ENCODE measurements at places on chromosomes 12 and 14.

GRCh38 chr14:101449114-101449513 is 112.2 kb upstream of the DIO3 start:
- DNase-seq = no peak

- no peak for DNase-seq
Measured at GRCh38 chr12:32108787-32109186, 2.1 kb downstream of the BICD1 start.

DNA sequence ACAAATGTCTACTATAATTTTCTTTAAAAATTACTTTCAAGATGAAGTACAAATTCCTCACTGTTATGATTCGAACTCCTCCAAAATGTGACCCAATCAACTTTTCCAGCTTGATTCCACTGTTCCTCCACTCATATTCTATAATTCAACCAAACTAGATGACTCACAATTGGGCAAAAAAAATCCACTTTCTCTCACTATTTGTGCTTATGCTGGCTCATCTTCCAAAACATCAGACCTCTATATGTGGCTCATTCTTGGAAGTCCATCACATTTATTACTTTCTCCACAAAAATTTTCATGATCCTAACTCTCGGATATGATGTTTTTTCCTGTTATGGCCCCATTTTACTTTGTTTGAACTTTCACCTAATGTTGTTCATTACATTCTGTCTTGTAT is 26.9 kb upstream of the RXYLT1 start:
- DNase-seq = no peak

DNA sequence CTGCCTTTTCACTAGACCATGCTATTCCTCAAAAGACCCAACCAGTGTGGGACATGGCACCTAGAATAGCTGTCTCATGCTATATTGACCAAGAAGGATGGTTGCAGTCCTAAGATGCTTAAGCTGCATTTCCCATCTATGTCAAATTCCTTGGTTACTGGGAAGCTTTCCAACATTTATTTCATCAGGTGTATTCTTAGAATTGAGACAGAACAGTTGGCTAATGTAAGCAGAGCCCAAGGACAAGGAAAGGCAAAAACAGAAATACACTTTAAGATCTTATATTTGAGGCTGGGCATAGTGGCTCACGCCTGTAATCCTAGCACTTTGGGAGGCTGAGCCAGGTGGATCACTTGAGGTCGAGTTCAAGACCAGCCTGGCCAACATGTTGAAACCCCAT is 24.7 kb downstream of the ARG2 start:
- no peak for DNase-seq

- DNase-seq = no peak
Measured at GRCh38 chr12:66667906-66668305, 11.0 kb downstream of the GRIP1 start.

DNA sequence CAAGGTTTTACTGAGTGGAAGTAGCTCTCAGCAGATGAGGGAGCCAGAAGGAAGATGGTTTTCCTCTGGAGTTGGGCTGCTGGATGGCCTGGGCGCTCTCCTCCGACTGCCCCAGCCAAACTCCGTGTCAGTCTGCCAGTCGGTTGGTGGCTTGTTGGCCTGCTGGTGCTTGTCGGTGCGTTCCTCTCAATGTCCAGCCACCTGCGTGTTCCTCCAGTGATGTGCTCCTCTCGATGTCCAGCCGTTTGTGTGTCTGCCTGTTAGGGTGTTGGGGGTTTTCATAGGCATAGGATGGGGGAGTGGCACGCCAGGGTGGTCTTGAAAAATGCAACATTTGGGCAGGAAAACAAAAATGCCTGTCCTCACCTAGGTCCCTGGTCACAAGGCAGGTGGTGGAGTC is 37.0 kb upstream of the LDHB start:
- no peak for DNase-seq

GRCh38 chr14:62667421-62667914 is 377.8 kb downstream of the KCNH5 start:
- DNase-seq = no peak

DNA sequence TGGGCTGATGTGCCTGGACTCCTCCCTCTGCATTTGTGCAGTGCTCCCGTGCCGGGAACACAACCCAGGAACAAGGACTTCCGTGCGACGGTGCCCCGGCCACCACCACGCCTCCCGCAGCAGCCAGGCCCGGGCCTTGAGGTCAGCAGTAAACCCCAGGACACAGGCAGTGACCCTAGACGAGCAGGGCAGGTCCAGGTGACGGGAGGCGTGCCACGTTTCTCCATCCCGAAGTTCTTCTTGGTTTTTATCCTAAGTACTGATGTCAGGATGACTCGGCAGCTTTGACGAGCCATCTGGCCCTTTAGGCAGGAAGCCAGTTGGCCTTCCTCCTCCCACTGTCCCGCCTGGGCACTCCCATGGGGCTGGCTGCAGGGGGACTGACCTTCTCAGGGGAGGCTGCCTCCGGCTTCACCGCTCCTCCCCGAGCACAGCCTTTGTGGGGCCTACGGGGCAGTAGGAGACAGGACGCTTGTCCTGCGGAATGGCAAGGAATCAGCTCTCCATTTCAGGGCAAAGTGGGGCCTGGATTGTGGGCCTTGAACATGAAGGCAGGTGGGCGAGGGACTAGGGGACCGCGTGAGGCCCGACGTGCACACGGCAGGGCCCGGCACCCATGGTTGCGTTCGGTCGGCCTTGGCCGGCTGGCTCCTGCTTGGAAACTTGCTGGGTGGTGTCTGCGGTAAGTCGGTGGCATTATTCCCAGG is 94.1 kb downstream of the FBXL14 start:
- no peak for DNase-seq

- DNase-seq = peak; percentile 41
Measured at GRCh38 chr14:93962701-93963601, 13.4 kb downstream of the ASB2 start.

DNA sequence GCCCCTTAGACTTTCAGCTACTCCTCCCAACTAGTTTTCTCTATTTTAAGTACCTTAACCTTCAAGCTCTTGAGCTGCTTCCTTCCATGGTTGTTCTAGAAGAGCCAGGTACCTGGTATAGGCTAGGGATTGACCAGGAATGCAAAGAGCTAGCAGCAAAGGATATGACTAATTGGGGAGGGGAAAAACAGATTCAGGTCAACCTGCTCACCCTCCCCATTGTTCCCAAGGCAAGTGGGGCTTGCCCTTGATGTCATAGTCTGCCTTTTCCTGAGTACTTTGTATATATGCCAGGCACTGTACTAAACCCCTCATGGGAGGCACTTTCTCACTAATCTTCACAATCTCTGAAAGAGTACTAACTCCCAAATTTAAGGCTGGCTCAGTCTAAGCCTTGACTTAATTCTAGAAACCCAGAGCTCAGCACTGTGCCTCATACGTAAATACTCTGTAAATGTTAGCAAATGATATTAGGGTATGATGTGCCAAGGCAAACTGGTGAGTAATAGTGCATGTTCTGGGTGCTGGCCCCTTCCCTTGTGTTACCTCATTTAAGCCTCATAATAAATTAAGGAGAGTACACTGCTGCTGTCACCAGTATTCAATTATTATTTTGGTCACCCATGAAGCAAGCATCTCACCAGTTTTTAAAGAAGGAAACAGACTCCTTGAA is 42.2 kb downstream of the SUDS3 start:
- DNase-seq = no peak

- DNase-seq = no peak
Measured at GRCh38 chr14:81177225-81177624, 43.5 kb downstream of the GTF2A1 start.

- no peak for DNase-seq
Measured at GRCh38 chr12:3117144-3117581, 40.0 kb downstream of the TSPAN9 start.

DNA sequence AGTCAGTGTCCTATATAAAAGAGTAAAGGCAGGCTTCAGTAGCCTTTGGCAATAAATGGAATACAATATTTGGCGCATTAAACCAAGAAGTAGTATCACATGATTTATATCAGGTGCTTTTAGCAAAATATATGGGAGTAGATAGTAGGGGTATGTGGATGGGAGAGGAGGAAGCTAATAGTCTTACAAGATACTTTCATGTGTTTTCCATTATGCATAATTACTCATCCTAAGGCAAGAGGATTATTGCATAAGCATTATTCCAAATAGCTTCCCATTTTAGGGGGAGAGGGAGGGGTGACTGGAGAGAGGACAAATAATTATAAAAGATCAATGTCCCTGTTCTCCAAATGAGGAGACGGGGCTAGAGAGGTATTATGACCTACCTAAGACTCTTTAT is 104.3 kb downstream of the DUSP6 start:
- no peak for DNase-seq

DNA sequence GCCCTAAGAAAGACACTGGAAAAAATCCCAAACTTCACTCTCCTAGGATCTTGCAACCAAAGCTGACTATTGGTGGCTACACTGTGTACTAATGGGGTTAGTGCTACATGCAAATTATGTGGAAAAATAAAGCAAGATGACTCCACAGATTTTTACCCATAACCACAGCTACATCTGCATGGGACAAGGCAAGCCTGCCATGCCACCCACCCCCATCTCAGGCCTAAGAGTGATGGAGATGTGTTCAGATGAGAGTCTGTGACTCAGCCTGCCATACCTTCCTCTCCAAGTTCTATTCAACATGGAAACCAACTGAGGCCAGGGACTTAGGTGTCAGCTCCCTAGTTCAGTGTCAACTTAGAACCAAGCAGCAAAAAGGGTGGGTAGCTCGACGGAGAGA is 206.2 kb downstream of the PELI2 start:
- no peak for DNase-seq

DNA sequence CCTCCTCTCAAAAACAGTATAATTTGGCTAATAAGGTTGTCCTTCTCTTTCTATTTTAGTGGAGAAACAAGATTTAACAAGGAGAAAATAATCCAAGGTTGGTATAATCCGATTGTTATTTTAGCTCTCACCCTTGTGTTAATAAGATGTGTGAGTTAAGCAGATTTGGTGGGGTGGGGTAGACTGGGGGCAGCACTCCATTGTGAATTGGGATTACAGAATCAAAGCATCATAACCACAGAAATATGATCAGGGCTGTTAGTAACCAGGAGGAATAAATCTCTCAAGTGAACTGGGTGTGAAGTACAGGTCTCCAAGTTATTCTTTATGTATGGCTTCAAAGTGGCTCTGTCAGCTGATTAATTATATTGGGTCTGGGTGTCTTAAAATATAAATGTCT is 10.2 kb downstream of the TIGAR start:
- no peak for DNase-seq

DNA sequence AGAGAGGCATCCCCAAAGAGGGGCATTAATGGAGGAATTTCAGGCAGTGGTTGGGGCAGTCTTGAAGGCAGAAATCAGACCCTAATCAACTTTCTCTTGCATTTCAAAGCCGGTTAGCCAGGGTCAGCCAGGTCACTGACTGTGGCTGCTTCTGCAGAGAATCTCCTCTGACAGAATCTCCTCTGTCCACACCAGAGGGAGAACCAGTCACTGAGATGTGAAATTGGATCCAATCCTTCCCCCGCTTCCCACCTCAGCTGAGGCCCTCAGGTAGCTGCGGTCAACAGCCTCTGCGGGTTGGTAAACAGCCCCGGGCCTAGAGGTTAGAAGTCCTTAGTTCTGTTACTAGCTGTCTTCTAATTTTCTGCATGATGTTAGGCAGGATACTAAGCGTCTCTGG is 39.8 kb upstream of the NUAK1 start:
- no peak for DNase-seq

- DNase-seq = no peak
Measured at GRCh38 chr12:75447691-75448393, 32.7 kb upstream of the GLIPR1 start.

DNA sequence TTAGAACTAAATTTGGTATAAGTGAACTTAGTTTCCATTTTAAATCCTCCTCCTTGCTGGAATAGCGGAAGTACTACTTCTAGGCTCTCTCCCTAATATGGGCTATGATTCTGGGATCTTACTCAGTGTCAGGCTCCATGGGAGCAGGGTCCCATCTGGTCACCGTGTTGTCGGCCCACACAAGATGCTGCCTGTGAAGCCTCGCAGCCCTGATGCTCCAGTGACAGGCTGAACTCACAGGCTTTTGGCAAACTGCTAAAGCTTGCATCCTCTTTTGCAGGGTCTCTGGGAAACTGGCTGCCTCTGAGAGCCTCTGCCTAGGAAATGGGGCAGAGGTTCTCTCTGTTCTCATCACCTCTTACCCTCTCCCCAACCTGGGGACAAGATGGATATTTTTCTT is 88.4 kb downstream of the RPAP3 start:
- DNase-seq = no peak

- DNase-seq = peak; percentile 35
Measured at GRCh38 chr14:93103392-93104080, 12.2 kb downstream of the ITPK1 start.

- no peak for DNase-seq
Measured at GRCh38 chr12:42201063-42201462, 37.0 kb downstream of the YAF2 start.

GRCh38 chr12:75937486-75937885 is 94.1 kb downstream of the PHLDA1 start:
- DNase-seq = no peak

- DNase-seq = peak; percentile 50
Measured at GRCh38 chr14:32073537-32074189, 3.4 kb upstream of the ARHGAP5 start.

- DNase-seq = no peak
Measured at GRCh38 chr12:43676183-43676813, 82.3 kb downstream of the PUS7L start.

DNA sequence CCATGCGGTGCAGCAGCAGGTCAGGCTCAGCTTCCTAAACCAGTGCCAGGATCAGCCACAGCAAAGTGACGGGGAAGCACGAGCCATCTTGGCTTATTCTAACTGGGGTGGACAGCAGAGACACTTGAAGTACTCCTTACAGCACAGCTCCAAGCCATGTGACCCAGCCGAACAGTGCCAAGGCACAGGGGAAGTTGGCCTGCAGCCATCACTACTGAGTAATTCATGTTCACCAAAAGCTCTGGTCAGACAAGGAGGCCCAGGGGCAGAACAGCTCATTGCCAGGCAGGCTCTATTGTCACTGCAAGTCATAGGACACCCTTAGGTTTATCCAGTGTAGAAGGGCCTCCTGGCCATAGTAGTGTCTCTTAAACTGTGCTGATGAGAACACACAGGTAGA is 23.4 kb upstream of the SLC35F4 start:
- no peak for DNase-seq

DNA sequence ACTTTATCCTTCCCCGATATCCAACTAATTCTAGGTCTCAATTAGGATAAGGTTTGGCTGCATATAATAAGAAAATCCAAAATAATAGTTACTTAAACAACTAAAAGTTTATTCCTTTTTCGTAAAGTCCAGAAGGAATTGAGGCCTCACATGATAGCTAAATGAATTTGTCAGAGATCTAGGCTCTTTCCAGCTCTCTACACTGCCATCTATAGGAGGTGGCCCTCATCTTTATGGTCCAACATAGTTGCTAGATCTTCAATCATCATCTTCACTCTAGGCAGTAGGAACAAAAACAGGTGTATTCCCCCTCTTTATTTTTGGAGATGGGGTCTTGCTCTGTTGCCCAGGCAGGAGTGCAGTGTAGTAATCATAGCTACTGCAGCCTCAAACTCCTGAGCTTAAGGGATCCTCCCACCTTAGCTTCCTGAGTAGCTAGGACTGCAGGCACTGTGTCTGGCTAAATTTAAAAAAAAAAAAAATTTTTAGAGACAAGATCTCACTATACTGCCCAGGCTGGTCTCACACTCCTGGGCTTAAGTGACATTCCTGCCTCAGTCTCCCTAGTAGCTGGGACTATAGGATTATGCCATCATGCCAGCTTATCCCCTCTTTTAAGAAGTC is 46.5 kb upstream of the SAV1 start:
- no peak for DNase-seq
